ENCODE measurements at places on chromosomes 7 and 10. TPM values are rescaled to one million over a fixed set of nuclear protein-coding genes. Genes with fewer than 3 reads are reported as not detected.

Gene WNT2
- not detected for total RNA-seq

Gene SMKR1
- 13.1 TPM for total RNA-seq

Gene PNLIPRP3
- total RNA-seq = not detected

Gene GIMAP7
- total RNA-seq = not detected

Gene SORBS1
- total RNA-seq = 3.7 TPM

Gene EGR2
- 2.7 TPM for total RNA-seq

Gene BLNK
- total RNA-seq = not detected

Gene FAM24A
- not detected for total RNA-seq

Gene GPR22
- not detected for total RNA-seq

Gene RBP4
- 8.5 TPM for total RNA-seq

Gene GRID1
- total RNA-seq = not detected

Gene NACAD
- 0.12 TPM for total RNA-seq

Gene COBL
- total RNA-seq = 8.8 TPM

Gene AKR1D1
- total RNA-seq = not detected

Gene WEE2
- total RNA-seq = not detected

Gene NKX1-2
- 0.86 TPM for total RNA-seq

Gene BEND7
- total RNA-seq = 1.2 TPM

Gene SLC13A4
- total RNA-seq = not detected

Gene CYP3A4
- not detected for total RNA-seq

Gene TAS2R38
- total RNA-seq = not detected

Gene FAM237B
- total RNA-seq = not detected

Gene GPR146
- total RNA-seq = 2.0 TPM

Gene ASB4
- not detected for total RNA-seq

Data from PC-3 (cell line).